ENCODE measurements at places on chromosomes 1 and 21.

DNA sequence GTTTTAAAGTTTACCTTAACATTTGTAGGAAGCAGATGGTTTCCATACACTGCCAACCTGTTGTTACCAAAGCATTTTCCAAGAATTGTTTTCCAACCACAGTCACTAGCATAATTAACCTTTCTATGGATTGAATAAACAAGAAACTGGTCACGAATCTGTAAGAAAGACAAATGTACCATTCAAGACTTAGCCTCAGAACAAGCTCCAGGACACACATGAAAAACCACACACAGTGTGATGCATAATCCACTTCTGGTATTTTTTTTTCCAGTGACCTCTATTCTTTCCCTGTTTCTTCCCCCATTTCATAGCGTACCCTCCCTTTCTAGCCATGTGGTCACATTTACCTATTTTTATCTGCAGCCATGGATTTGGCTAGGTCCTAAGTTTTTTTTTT is 29.6 kb upstream of the C1orf87 start:
- DNase-seq = no peak

DNA sequence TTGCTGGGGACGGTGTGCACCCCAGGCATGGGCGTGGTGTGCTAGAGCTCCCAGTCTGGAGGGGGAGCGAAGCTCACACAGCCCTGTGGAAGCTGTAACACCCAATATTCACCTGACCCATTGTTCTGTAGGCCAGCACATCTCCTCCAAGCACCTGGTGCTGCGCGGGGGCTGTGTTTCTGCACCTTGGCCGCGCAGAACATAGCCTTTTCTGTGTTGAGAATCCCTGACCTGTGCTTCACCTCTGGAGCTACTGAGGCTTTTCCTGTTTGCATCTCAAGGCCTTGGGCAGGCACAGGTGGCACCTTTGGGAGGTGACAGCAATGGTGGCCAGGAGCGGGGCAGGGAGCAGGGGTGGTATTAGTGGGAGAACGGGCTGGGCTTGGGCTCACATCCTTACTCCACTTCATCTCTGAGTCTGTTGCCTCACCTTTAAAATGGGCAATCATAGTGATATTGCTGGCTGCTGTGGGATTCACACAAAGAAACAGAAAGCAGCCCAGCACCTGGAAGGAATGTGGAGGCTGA is 343.9 kb upstream of the AJAP1 start:
- no peak for DNase-seq

GRCh38 chr1:30149226-30149625 is 574.2 kb downstream of the MATN1 start:
- no peak for DNase-seq

GRCh38 chr1:1145547-1145914 is 28.1 kb upstream of the TTLL10 start:
- DNase-seq = no peak

DNA sequence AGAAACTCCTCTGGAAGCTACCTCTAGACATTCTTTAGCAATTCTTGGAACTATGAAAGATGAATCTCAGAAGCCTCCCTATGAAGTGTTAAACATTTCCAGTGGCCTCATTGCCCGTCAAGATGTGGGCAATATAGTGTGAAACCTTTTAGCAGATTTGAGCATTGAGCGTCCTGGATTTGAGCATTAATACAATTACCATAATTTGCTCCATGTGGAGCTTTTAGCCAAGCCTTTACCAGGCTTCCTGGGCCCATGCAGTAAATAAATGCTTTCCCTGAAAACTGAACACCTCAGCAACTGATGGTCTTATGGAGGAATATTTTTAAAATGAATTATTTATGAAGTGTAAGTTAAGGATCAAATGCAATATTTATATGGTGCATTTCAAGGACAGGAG is 162.0 kb downstream of the FGGY start:
- no peak for DNase-seq

GRCh38 chr1:26102119-26102518 is 9.5 kb upstream of the PDIK1L start:
- no peak for DNase-seq

DNA sequence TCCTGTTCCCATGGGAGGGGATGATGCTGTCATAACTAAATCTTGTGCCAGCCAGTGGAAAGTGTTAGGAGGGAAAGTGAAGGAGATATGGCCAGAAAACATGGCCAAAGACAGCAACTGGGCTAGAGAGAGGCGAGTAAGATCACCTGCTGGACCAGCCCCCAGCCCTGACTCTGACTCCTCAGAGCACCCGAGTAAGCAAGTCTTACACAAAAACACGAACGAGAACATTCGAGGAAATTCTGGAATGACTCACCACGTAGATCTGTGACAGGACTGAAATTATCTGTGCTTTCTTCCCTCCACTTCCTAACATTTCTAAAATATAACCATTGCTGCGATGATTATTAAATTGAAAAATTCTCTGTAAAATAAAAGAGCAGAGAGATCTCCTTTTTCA is 9.2 kb downstream of the ZNF496 start:
- DNase-seq = no peak

DNA sequence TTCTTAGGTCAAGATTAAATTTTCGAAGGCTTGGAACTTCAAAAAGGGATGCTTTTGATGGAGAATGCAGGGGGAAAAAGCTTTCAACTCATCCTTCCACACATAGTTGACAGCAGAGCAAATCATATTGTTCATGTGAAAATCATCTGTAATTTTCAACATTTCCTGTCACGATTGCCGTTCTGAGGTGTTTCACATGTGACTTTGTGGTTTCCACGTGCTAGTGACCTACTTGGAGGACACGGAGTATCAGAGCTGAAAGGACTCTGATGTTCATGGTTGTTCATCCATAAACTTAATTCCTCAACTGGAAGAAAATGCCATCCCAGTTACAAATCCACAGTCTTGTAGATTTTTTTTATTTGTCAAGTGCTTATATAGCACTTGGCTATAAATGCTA is 79.1 kb downstream of the ZP4 start:
- DNase-seq = no peak

- no peak for DNase-seq
Observed at GRCh38 chr1:241630899-241631298, 9.3 kb downstream of the CHML start.

DNA sequence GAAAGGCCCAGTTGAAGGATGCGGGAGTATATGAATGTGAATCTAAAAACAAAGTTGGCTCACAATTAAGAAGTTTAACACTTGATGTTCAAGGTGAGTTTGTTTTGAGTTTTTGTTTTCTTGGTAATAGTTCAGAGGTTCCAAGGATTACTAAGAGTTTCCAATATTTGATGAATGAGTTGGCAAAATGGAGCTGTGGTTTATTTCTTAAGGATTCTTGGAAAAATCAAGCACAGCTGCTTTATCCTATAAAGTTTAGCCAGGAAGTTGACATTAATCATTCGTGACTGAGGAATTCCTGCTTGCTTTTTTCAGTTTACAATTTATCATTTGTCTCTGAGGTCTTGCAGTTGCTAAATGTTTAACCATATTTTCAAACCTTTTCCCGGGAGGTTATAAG is 15.1 kb downstream of the VCAM1 start:
- DNase-seq = no peak
